ENCODE measurements at places on chromosomes 2 and 18.

DNA sequence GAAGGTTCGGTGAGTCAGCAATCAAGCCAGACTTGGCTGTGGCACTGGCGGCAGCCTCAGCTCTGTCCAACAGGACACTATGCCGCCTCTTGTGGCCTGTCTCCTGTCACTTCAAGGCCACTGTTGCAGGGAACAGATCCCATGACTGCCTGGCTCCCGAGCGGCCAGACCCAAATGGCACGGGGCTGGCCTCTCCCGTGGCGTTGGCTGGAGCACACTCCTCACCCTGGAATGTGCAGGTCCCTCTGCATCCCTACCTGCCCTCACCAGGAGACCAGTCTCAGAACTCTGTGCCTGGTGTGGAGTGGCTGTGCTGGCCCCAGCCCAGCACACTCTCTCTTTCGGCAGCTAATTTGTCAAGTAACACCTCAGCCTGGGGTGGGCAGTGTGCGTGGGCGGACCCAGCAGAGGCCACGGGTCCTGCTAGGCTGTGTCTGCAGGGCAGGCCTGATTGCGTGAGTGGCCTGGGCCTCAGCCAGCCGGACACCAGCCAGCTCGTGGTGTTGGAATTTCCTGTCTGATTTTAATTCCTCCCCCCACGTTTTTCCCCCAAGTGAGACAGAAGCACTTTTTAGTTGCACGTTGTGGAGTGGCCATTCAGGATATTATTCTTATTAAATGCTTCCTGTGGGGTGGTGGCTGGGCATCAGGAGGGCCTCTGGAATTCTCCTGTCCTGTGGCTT is 179.3 kb downstream of the GLI2 start:
- no peak for DNase-seq

GRCh38 chr2:198054299-198054698 is 249.9 kb downstream of the PLCL1 start:
- peak; percentile 25 for DNase-seq

GRCh38 chr2:128693743-128694029 is 375.0 kb upstream of the HS6ST1 start:
- no peak for DNase-seq

DNA sequence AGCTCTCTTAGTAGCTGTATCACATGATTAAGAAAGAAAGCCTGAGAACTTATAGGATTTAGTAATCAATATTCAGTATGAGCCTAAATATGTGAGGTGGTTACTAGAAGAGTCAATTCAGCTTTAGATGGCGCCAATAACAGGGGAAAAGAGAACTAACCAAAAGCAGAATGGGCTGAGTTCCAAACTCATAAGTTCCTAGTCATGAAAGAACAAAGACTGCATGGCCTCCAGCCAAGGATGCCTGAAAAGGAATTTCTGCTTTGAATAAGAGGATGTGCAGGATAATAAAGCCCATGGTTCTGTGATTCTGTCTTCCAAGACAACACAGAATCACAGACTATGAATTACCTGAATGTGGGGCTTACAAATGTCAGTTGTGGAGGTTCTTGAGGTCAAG is 196.5 kb downstream of the SATB2 start:
- no peak for DNase-seq

DNA sequence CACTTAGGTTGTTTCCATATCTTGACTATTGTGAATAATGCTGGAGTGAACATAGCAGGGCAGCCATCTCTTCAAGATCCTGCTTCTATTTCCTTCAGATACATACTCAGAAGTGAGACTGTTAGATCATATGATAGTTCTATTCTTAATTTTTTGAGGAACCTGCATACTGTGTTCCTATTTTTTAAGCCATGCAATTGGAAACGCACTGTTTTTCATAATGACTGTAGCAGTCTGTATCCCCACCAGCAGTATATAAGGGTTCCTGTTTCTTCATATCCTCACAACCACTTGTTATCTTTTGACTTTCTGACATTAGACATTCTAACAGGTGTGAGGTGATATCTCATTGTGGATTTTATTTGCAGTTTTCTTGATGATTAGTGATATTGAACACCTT is 15.5 kb downstream of the NEURL3 start:
- no peak for DNase-seq

DNA sequence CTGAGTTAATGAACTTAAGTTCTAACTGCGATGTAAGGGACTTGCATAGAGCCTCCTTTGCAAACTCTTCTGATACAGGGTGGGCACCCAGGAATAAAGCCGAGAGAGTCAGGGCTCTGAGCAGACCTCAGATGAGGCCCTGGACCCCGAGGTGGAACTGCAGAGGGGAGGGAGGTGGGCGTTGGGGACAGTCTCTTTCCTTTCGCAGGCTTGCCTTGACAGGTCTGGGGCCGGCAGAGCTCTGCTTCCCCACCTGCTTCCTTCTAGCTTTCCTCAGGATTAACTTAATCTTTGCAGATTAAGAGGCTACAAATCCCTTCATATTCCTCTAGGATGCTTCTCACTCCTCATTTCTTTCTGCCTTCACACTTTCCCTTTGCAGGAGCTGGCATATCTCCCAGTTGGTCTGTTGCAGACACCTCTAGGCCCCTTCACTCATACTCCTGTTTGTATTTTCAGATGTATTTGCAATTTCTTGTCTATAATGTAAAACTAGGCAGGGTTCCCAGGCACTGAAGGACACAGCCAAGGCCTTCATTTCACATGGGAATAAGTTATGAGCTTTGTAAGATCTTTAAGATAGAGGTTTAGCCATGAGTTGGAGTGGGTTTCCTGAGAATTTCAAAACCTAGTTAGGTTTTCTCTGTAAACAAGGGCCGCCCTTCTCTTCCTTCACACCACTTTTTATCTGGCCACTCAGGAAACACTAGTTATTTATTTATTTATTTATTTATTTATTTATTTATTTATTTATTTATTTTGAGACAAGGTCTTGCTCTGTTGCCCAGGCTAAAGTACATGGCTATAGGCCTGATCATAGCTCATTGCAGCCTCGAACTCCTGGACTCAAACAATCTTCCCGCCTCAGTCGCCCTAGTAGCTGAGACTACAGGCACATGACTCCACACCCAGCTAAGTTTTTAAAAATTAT is 70.9 kb downstream of the MTCL1 start:
- no peak for DNase-seq

DNA sequence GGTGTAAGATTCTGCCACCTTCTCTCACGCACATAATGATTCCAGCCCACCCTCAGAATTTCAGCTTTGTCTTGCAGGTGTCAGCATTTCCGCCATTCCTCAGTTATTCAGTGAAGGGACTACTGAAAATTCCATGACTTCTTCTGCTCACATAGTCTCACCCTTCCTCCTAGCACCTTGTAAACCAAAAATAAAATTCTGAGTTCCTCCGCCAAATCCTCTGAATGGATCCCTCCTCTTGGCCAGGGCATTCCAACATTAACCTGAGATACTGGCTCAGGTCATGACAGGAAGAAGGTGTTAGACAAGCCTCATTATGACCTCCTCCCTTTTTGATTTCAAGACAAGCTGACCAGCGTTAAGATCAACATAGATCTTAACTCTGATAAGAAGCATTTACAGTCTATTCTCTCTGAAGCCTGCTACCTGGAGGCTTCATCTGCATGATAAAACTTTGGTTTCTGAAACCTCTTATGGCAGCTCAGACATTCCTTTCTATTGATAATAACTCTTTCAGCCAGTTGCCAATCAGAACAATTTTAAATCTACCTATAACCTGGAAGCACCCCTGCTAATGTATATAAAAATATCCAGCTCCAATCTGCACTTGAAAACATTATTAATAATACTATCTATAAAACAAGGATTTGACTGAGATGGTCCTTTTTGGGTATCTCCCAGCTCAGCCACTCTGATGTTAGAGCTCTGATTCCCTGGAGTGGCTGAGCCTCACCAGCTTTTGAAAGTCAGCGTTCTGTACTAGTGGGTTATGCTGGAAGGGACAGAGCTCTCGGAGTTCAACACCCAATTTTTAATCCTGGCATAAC is 136.4 kb upstream of the APCDD1 start:
- no peak for DNase-seq

- no peak for DNase-seq
Observed at GRCh38 chr18:44733069-44733753, 52.5 kb downstream of the SETBP1 start.

- DNase-seq: no peak
Observed at GRCh38 chr2:177765698-177766097, 306.9 kb downstream of the PDE11A start.

DNA sequence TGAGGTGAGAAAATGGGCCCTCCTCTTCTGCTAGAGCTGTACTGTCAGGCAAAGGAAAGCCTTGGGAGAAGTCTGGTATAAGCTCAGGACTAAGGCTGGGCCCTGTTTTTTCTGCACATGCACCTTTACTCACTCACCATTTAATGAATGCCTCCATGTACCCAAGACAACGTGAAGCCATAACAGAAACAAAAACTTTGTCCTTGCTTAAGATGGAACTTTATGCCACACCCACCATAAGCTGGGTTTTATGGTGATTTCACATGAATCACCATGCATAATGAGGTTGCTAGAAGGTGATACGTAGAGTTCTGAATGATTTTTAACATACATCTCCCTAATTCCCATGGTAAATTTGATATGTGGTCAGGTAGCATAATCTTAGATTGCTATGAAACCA is 63.7 kb upstream of the CYP26B1 start:
- DNase-seq: no peak

All from activated CD4-positive, CD25-positive, alpha-beta regulatory T cell (primary cell).